ENCODE measurements at places on chromosomes 3 and 15.

GRCh38 chr15:48798319-48798718 is 12.6 kb downstream of the CEP152 start:
- DNase-seq, result no peak

DNA sequence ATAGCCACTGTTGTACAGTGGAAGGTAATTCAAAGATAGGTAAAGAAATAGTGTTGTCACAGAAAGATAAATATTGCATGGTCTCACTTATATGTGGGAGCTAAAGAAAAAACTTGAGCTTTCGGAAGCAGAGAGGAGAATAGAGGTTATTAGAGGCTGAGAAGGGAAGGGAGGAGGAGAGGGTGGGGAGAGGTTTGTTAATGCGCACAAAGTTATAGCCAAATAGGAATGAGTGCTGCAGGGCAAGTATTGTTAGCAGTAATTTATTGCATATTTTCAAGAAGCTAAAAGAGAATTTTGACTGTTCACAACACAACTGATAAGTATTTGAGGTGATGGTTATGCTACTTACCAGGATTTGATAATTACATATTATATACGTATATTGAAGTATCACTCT is 154.2 kb downstream of the GABRG3 start:
- DNase-seq, result no peak

GRCh38 chr15:72237029-72237852 is 6.3 kb upstream of the PKM start:
- peak; percentile 93 for DNase-seq

DNA sequence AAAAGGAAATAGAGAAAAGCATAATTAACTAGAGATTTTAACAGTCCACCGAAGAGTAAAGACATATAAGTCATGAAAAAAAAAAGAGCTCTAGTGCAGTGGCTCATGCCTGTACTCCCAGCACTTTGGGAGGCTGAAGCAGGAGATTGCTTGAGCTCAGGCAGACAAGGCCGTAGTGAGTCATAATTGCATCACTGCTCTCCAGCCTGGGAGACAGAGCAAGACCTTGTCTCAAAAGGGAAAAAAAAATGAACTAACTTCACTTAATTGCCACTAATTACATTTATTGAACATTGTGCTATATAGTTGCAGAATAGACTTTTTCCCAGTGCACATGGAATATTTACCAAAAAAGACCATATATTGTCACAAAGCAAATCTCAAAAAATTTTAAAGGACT is 221.8 kb downstream of the CBLB start:
- peak; percentile 18 for DNase-seq

Measured in CD14-positive monocyte (primary cell).